ENCODE measurements at places on chromosomes 12 and 14.

GRCh38 chr14:68724914-68725313 lies 68.0 kb downstream of the ZFP36L1 start:
- DNase-seq = no peak

- DNase-seq = no peak
These were observed 9.6 kb upstream of the SNAPC1 start for GRCh38 chr14:61752626-61753025.

GRCh38 chr12:62959745-62960144 lies 24.8 kb upstream of the PPM1H start:
- no peak for DNase-seq

- DNase-seq = no peak
These were observed 115.2 kb upstream of the BCAT1 start for GRCh38 chr12:25063873-25064628.

- DNase-seq = no peak
These were observed 58.9 kb upstream of the FBXO33 start for GRCh38 chr14:39491134-39491571.

- no peak for DNase-seq
These were observed 27.4 kb downstream of the GIT2 start for GRCh38 chr12:109968801-109969200.

- no peak for DNase-seq
These were observed 78.4 kb downstream of the ITPK1 start for GRCh38 chr14:93037351-93037750.

GRCh38 chr14:69620211-69620611 lies 8.8 kb downstream of the SUSD6 start:
- no peak for DNase-seq

GRCh38 chr12:104600036-104600712 lies 143.4 kb downstream of the CHST11 start:
- DNase-seq = no peak

DNA sequence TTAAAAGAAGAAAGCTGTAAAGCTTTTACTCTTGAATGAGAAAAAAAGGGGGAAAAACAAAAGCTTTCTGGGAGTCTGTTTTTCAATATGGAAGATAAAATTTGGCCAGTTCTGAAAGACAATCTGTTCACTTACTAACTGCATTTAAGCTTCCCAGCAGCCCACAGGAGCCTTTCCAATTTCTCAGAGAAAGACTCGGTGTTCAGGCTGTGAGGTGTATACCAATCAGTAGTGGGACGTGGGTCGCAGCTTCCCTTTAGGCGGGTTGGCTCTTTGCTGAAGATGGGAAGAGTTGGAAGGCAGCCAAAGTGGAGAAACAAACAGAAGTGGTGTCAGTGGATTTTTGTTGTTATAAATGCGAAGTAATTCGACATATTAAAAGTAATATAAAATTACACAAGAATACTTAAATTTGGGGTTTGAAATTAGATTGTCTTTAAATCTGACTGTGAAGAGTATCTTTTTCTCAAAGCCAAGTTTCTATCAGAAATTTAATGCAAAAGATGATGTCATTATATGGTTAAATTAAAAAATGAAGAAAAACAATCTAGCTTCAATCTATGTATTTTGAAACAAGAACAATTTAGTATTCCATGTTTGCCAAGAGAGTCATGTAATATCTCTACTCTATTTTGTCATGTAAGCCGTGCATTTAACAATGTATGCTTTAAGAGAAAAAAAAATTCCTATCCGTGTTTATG lies 590.2 kb upstream of the ATXN7L3B start:
- no peak for DNase-seq
